ENCODE measurements at places on chromosomes 5 and 9.
A peak's percentile ranks its signal among the peaks of the same experiment; 100 is the strongest.

GRCh38 chr5:67806654-67807438 lies 408.7 kb upstream of the PIK3R1 start:
- no peak for DNase-seq

DNA sequence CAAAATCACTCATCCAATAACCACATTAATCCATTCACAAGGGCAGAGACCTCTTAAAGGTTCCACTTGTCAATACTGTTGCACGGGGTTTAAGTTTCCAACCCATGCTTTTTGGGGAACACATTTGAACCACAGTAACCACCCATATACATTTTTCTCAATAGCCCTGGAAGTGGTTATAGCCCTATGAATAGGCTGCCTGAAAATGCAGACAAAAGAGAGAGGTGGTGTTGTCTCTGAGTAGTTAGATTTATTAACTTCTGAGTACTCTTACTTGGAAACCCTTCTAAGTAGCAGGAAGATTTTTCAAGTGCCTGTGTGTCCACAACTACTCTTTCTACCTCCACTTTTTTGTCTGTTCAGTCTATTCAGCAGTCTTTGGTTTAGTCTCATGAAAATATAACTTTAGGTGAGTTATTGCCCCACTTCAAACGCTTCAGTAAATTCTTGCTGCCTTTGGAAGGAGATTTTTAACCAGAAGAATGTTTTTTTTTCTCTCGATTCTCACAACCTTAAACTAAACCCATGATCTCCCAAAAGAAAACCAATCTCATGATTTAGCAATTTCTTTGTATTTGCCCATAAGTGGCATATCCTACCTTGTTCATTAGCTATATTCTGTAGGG lies 42.6 kb downstream of the ARHGEF28 start:
- no peak for DNase-seq

GRCh38 chr5:53071298-53071697 lies 38.3 kb downstream of the MOCS2 start:
- DNase-seq = no peak

DNA sequence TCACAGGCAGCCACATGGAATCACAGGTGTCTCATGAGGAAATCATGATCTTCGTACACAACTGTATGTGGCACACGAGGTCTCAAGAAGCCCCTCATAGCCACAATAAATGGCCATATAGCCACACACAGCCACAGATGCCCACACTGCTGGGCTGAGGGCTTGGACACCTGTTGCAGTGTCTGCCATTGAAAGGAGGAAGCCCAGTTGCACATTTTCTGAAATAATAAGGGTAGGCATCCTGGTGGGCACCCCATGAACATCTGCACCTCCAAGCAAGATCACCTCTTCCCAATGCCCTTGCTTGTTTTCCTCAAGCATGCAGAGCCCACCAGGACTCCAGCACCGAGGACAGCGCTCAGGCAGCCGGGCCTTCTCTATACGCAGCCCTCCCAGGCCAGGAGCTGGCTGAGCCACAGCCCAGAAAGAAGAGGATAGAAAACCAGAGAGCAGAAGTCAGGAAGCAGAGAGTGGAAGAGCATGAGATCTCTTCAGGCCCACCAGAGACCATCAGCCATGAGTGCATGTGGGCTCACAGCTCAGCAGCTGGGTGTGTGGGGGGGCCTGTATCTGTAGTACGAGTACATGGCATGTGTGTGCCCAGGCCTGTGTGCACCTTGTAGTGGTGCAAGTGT lies 1.0 kb upstream of the ACSL6 start:
- peak; percentile 32 for DNase-seq

DNA sequence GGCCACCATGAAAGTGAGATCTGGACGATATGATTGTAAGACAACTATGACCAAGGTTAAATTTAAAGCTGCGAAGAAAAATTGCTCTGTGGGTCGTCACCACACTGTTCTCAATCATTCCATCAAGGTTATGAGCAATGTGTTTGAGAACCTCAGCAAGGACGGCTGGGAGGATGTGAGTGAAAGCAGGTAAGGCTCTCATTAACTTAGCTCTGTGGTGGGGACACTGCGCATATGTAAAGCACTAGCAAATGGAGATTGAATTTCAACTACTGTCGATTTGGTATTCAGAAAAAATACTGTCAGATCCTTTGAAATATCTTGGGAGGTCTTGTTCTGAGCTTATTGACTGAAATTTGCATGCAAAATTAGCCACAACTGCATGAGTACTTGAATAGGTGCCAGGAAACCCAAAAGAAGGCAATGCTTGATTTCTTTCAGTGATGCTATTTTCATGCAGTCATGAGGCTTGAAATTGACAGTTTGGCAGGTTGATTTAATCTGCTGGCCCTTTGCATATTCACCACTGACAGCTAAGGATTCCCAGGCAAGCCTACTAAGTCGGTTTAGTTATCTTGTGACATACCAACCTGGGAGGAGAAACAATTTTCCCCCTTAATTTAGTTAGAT lies 183.9 kb upstream of the SH3GL2 start:
- DNase-seq = no peak
